ENCODE measurements at places on chromosomes 6 and 20.
A peak's percentile ranks its signal among the peaks of the same experiment; 100 is the strongest.

DNA sequence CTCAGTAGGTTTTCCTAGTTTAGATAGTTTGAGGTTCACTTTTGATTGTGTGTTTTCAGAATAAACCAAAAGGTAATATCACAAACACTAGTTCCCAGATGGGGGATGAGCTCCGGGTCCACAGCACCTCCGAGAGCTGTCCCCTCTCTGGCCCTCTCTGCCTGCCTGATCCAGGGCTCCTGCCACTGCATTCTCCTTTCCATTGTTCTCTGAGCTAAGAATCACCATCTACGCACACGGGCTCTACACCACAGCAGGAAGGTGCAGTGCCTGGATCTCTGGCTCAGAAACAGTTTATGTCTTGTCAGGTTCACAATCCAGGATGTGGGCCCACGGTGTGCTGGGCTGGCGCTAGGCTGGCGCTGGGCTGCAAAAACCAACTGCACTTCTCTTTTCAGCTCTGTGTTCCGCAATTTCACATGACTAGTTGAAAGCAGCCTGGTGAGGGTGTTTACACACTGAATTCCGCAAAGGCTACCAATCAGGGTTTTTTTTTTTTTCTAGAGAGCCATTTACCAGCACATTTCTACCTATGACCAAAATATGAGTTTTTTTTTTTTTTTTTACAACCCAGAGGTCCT is 167.5 kb downstream of the SOD2 start:
- no peak for DNase-seq

- DNase-seq: no peak
Observed at GRCh38 chr6:16360365-16360764, 122.0 kb downstream of the GMPR start.

GRCh38 chr6:136535017-136535765 is 15.0 kb downstream of the MAP7 start:
- DNase-seq: no peak

DNA sequence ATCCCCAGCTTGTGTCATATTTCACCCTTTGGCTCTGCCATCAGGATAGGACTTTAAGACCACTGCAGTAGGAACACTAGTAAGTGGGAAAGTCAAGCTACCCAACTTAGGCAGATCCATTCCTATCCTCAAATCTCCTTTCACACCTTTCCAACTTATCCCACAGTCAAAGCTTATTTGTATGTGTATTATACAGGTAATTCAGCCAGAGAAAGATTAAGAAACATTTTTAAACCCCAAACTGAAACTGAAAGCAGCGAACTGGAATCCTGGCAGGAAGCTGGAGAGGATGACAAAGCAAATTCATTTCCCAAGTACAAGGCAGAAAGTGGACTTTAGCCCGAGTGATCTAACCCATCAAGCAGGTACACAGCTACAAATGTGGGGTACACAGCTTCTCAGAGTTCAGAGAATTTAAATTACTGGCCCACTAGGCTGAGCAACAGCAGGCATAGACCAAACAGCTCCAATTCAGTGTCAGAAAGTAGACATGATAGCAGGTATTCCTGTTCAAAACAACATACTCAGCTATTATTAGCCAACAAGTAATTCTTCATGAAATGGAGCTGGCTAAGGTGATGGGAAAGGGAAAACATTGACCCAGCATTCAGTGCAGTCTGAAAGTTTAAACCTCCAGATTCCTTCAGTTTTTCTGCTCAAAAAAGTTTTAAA is 39.1 kb downstream of the ILRUN start:
- DNase-seq: peak; percentile 33

GRCh38 chr20:25290646-25291431 is 43.0 kb downstream of the PYGB start:
- DNase-seq: no peak

DNA sequence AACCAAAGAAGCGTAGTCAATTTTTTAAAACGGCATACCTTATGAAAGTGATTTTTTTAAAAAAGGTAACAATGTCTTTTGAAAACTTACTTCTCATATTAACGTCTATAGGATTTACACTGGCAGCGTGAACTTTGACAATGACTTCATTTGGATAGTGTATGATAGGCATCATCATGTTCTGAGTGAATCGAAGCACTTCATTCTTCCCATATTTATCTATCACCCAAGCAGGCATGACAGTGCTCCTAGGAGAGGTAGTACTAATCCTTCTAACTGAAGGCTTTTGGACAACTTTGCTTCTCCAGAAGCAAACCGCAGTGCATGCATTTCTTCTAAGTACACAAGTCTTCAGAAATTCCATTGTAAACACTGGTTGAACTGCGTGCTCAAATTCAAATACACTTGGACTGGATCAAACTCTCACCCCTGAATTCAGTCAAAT is 618 bp downstream of the RTN4IP1 start:
- no peak for DNase-seq

DNA sequence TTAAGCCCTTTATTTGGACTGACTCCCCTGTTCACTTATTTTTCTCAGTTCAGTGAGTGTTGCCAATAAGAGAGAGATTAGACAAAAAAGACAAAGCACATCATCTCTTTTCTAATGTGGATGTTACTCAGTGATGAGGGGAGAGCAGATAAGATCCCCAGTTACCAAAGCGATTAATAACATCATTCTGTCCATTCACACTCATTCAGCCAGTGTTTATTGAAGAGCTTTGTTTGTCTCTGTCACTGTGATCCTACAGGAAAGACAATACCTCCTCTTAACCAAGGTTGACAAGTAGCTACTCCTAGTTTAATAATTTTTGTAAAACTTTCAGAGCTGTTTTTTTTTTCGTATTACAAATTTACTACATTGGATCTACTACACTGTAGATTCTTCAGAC is 163.0 kb downstream of the EYA4 start:
- no peak for DNase-seq

DNA sequence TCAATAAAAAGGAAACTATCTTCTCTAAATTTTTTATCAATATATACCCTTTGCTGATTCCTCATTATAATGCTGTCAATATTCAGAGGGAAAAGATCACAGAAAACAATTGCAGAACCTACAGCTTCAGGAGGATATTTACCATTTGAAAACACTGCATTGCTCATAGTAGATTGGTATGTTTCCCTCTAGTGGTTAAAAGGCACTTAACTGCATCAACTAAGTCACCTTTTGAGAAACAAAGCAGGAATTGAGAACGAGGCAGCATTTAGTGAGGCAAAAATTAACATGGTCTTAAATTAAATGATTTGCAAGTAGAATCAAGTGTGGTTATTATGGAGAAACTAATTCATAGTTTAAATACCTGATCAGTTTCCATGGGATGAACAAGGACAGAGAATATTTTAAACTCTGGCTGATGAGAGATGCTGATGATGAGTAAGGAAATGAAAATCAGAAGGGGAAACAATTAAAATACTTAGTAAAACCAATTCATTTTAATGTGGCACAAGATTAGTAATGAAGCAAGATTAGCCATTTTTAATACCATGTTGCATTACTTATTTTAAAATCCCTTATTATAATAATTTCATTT is 642.1 kb downstream of the EPHA7 start:
- DNase-seq: no peak

DNA sequence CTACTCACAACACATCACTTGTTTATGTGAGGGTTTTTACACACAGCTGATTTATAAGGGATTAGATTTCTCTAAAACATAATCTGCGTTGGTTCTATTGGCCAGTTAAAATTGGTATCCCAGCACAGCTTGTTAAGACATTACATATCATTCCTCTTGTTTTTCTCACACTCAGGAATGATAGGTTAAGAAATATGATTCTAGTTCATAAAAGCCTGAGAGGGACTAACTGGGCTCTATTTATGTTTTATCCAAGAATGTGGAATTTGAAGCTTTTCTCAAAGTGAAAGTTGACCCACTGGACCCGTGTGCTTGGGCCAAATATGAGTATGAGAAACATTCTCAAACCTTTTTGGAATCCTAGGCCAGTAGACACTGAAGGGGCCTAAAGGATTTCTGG is 117.3 kb downstream of the TMEM170B start:
- DNase-seq: no peak

DNA sequence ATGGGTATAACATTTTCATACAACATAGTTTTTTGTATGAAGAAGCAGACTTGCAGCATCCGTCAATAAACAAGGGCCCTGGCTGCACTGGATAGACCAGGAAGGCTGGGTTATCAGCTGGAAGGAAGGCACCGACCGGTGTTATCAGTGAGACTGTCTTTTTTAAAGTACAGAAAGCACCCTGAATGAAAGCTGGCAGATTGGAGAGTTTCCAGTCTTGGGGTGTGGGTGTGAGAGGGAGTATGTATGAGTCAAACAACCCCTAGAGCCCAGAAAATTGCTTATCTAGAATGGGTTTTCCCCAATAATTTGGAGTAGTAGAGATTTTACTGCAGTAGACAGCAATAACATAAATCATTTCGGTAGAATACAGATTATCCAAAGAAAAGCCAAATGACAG is 42.4 kb downstream of the TXLNB start:
- peak; percentile 63 for DNase-seq

DNA sequence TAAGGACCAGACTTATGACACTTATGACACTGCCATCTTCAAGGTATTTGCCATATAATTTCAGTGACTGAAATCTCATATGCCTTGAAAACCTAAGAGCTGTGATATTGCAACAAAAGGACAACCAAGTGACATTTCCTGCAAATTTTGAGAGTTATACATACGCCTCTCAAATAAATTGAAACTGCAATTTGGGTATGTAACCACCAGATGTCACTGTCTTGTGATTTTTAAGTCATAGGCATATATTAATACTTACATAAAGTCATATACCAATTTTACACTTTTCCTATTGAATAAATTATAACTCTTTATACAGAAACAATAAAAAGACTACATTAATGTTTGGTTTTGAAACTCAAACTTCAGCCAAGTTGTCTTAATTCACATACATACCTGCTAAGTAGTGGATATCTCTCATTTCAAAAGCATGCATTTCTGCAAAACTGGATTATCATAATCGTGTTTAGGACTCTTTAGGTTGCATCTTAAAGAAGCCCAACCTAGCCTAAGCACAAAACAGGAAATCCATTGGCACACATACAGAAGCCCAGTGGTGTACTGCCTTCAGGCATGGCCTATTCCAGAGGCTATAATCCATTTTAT is 180.2 kb downstream of the PACRG start:
- no peak for DNase-seq

DNA sequence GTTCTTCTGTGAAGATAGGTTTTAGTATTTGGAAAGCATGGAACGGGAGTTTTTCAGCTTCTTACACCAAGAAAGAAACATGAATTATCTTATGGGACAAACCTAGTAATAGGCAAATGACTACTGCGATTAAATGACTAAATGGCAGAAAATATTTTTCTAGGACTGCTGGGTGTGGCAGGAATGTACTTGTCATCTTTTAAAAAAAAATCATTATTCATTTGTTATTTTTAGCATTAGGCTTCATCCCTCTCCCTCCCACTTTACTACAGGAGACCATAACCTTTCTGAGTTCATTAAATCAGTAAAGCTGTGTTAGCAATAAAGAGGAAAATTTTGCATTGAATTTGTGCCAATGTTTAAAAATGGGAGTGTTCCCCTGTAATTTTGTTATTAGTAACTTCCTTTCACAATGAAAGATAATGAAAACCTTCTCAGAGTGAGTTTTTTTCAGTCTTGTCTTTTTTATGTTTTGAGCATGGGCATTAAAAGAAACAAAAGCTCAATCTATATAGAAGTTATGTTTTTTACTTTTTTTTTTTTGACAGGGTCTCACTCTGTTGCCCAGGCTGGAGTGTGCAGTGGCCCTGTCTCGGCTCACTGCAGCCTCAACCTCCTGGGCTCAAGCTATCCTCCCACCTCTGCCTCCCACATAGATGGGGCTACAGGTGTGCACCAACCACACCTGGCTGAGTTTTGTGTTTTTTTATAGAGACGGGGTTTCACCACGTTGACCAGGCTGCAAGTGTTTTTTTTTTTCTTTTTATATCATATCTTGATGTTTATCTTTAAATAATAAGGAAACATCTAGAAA is 105.6 kb upstream of the CLDN20 start:
- no peak for DNase-seq

DNA sequence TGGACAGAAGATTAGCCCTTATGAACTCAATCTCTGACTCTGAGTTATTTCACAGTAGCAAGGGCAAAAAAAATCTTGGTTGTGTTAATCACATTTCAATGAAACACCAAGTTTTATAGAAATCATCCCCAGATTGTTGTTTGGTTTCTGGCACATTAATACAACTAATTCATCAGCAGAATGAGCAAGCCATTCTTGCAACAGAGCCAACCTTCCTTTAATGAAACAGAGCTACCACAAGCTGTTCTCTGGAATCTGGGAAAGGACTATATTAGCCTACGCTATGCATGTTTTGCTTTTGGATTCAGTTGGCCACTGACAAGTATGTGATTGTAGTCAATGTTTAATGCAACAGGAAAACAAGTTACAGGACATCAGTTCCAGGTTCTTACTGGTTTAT is 13.8 kb upstream of the POPDC3 start:
- no peak for DNase-seq

- DNase-seq: no peak
Observed at GRCh38 chr20:22315771-22316170, 268.6 kb downstream of the FOXA2 start.

DNA sequence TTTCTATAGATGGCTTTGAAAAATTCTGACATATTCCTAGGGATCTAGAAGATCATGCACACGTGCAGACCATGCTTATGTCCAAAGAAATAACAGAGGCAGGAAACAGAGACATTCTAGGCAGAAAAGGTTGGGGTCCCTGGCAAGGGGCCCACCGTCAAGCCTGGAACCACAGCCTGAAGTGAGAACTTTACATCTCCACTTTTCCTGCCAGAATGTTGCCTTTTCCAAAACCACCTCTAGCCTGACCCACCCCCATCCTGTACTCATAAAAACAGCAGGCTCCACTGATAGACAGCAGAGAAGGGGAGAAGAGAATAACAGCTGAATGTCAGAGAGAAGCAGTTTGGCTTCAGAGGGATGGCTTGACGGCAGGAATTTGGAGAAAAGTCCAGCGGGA is 257.3 kb upstream of the NT5E start:
- no peak for DNase-seq

- no peak for DNase-seq
Observed at GRCh38 chr6:129645106-129645829, 64.7 kb downstream of the ARHGAP18 start.

- DNase-seq: no peak
Observed at GRCh38 chr6:51467231-51467952, 620.0 kb downstream of the PKHD1 start.

DNA sequence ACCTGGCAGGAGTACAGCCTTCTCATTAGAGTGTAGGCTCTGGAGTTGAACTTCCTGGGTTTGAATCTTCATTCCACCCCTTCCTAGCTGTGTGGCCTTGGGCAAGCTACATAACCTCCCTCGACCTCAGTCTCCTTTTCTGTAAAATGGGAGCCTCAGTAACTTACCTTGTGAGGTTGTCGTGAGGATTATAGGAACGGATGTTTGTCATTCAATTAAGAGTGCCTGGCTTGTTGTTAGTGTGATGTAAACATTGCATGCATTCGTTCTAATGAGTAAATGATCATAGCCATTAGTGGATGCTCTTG is 45.2 kb downstream of the TOX2 start:
- DNase-seq: no peak

- no peak for DNase-seq
Observed at GRCh38 chr6:32187009-32187709, 2.8 kb downstream of the PBX2 start.

Data from activated CD4-positive, alpha-beta memory T cell treated with anti-CD3 and anti-CD28 coated beads for 36 hours (primary cell).